ENCODE measurements at places on chromosomes 6 and 20.

DNA sequence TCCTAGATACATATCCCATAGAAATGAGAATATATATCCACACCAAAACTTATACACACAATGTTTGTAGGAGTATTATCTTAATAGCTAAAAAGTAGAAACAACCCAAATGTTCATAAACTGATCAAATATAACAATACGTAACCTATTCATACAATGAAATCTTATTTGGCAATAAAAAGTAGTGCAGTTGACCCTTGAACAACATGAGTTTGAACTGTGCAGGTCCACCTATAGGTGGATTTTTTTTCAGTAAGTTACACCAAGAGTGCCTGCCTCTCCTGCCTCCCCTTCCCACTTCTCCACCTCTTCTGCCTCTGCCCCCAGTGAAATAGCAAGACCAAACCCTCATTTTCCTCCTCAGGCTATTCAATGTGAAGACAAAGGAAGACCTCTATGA lies 95.2 kb downstream of the AHI1 start:
- no peak for DNase-seq

DNA sequence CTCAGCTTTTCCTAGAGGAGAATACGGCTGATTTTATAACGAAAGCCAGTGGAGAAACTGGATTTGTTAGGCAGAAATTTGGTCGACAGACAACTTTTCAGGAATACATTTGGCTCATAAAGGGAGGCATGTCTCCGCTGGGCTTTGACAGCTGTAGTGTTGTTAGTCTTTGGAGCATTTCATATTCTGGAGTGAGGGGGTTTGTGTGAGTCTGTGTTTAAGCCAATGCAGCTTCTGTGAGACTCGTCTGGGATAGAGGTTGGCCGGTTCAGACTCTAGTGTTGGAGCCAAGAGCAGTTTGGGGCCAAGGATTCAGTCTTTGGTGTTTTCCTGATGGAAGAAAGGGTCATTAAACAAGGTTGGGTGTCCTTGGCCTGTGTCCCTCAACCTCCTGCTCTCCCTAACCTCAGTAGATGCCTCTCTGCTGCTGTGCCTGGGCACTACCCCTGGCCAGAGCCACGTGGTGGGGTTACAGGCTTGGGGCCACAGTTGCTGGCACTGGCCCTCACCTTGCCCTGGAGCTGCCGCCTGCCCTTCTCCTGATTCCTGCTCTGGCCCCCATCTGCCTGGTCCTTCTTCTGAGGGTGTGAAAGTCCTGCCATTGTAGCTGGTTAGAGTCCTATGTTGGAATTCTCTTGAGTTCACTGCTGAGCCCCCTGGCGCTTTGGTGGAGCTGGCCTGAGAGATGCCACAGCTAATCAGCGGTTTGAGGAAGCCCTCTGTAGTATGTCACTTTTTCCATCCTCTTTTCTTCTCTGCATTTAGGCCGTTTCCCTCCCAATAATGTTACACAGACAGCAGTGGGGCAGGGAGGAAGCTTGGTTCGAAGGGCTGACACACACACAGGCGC lies 6.9 kb downstream of the PTK7 start:
- no peak for DNase-seq

GRCh38 chr6:44896701-44897100 lies 431.4 kb upstream of the RUNX2 start:
- DNase-seq, result no peak

GRCh38 chr20:32971703-32972161 lies 32.5 kb downstream of the SUN5 start:
- DNase-seq, result no peak

DNA sequence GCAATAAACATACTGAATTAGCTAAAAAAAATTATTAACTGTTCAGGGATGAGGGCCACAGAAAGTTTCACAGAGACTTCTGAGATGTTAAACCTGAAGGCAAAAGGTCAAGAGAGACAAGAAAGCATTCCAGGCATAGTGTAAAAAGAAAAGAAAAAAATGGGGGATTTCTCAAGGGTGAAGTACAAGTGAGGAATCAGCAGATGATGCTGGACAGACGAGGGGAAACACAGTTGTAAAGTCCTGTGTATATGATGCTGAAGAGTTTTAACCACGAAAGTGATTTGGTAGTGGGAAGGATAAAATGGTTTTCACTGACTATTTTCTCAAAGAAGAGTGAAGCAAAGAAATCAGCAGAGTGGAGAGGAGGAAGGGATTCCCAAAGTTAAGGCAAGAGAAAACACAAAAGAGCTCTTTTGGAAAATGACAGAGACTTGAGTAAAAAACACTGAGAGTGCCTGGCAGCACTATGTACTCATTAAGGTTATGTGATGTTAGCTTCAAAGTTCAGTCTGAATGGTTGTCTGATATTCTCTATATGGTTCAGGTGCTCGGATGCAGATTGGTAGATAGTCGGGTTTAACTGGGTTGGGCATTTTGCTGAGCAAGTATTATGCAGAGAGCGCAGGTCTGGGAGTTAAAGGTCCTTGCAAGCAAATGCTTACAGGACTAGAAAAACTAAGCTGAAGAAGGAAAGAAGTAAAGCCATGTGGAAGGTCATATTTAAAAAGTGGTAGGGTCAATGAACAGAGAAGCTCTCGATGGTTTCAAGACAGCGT lies 16.4 kb downstream of the RAB23 start:
- DNase-seq, result no peak

GRCh38 chr6:87250019-87250418 lies 72.4 kb upstream of the SMIM8 start:
- DNase-seq, result no peak

DNA sequence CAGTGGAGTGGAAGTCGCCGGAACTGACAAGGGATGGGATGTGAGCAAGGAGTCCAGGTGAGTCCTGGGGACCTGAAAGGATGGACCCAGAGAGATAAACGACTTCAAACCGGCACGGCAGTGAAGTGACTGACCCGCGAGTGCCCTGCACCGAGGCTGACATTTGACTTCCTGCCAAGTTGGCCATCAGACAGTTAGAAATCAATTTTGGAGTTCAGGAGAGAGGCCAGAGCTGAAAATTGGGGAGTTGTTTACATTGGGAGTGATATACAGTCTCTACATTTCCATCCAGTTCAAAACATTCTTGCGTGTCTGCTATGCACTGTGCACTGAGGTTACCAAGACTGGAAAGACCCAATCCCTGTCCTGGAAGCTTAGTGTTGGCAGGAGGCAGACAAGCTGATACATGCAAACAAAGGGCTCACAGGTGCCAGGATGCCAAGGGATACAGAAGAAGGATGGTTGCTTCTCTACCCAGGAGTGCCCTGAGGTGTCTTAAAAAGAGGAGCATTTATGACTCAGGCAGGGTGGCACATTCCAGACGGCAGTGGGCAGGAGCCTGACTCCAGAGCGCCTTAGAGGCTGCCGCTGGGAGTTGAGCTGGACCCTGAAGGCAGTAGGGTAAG lies 186.6 kb downstream of the MTHFD1L start:
- DNase-seq, result no peak

- DNase-seq, result no peak
Observed at GRCh38 chr20:38290829-38291814, 12.8 kb upstream of the BPI start.

- no peak for DNase-seq
Observed at GRCh38 chr6:119172824-119173223, 94.4 kb upstream of the FAM184A start.
